ENCODE measurements at places on chromosomes 4 and X. TPM values are rescaled to one million over a fixed set of nuclear protein-coding genes. Genes with fewer than 3 reads are reported as not detected.
A peak's percentile ranks its signal among the peaks of the same experiment; 100 is the strongest.

DNA sequence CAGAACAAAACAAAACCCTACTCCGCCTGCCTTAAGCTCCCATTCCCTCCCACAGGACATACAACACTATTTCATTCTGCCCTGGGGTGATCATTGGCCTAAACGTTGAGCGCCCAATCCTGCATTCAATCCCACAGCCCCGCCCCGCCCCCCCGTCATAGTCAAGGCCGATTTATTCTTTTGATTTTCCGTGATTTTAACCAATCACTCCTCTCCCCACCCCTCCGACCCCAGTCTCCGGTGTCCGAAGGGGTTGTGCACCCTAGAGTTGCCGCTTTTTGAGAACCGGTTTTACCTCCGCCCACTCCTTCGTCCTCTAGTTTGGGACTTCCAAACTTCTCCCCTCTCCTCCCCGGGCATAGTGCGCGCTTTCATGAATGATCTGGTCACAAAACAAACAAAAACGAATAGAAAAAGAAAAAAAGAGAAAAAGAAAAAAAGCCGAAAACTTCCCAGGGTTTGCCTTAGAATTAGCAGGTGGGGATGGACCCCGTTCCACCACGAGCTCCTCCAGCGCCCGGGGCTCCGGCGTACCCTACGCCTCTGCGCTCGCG lies 446 bp upstream of the UBE2A start:
- H3K4me1 ChIP-seq: peaks cover 27% of the 10 kb centered on the region
- no peaks in the 10 kb centered on the region for H3K27me3 ChIP-seq
- H3K4me3 ChIP-seq: peak overlapping the region; percentile 71
- peak overlapping the region; percentile 95 for H3K27ac ChIP-seq
- DNase-seq: no peak
- no peaks in the 10 kb centered on the region for H3K36me3 ChIP-seq

The COL4A6 gene
- total RNA-seq: 186 TPM

DNA sequence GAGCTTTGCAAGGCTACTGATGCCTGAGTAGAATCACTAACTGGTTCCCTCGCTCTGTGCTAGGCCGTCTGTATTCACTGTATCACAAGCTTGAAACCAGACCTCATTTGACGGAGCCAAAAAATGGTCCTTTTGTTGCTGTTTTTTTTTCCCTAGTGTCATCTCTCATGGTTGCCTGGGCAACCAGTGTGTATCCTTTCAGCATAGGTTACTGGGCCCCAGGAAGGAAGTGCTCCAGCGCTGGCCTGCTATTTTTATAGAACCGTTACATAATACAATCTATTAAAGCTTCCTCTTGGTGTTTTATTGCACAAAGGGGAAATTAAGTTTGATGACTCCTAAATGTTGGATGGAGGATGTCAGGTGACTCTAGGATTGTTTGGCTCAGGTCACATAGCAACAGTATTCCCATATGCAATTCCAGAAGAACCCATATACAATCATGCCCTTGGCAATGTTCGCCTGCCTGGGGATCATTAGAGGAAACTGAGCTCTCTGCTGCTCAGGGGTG lies 220.4 kb downstream of the SPRY1 start:
- DNase-seq: no peak
- H3K4me3 ChIP-seq: no peak overlapping the region
- peak overlapping the region; percentile 46 for H3K27ac ChIP-seq
- peaks cover 38% of the 10 kb centered on the region for H3K4me1 ChIP-seq

The SFRP2 gene
- total RNA-seq: 38.2 TPM

DNA sequence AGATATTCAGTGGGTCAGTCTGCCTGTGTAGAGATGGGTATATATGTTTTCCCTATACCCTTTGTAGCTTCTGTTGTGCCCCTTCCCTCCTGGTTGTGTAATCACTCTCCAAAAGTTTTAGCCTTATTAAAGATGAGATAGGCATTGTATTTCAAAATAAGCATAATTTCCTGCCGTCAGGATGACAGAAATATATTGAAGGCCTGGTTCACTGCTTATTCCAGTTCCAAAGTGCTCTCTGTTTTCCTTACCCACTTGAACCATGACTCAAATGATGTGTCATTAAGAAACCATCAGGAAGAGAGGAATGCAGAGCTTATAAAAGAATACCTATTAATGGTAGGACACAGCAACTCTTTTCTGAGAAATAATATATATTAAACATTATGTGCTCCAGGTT lies 178.5 kb downstream of the GABRB1 start:
- no peak for DNase-seq
- no peaks in the 10 kb centered on the region for H3K27me3 ChIP-seq
- no peak overlapping the region for H3K27ac ChIP-seq
- no peaks in the 10 kb centered on the region for H3K4me1 ChIP-seq

The DUX4 gene
- not detected for total RNA-seq

The RNF212 gene
- 3.8 TPM for total RNA-seq

- DNase-seq: no peak
- no peak overlapping the region for H3K4me3 ChIP-seq
- H3K4me1 ChIP-seq: no peaks in the 10 kb centered on the region
- no peak overlapping the region for H3K27ac ChIP-seq
- H3K27me3 ChIP-seq: no peaks in the 10 kb centered on the region
- no peaks in the 10 kb centered on the region for H3K36me3 ChIP-seq
Observed at GRCh38 chr4:105527081-105527480, 25.3 kb upstream of the ARHGEF38 start.

The SOWAHD gene
- total RNA-seq: not detected

The SMIM9 gene
- not detected for total RNA-seq

The KLHL34 gene
- 0.13 TPM for total RNA-seq

DNA sequence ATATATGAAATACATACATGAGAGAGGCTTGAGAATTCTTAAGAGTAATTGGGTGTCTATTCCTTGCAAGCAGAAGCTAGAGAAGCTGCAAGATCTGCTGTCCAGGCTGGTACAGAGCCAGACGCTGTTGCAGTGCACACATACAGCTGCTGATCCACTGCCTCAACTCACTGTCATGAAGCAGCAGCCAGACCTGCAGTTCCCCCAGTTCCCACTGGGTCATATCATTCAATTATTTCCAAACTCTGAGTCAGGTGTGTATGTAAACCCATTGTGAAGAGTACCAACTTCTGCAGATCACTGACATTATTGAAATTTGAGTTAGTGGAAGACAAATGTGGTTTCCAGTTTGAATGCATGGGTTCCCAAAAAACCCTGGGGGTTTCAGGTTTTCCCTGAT lies 1212.8 kb upstream of the ADGRL3 start:
- no peaks in the 10 kb centered on the region for H3K4me1 ChIP-seq
- H3K27me3 ChIP-seq: no peaks in the 10 kb centered on the region
- H3K27ac ChIP-seq: no peak overlapping the region
- no peak for DNase-seq
- H3K36me3 ChIP-seq: no peaks in the 10 kb centered on the region

The TLR3 gene
- total RNA-seq: 2.5 TPM

The FAM9C gene
- not detected for total RNA-seq

The XAGE1A gene
- not detected for total RNA-seq

GRCh38 chr4:95386410-95386809 lies 162.4 kb downstream of the UNC5C start:
- no peaks in the 10 kb centered on the region for H3K36me3 ChIP-seq
- DNase-seq: no peak
- no peak overlapping the region for H3K27ac ChIP-seq
- H3K27me3 ChIP-seq: no peaks in the 10 kb centered on the region
- H3K4me3 ChIP-seq: no peak overlapping the region
- no peaks in the 10 kb centered on the region for H3K4me1 ChIP-seq

- DNase-seq: no peak
- no peak overlapping the region for H3K27ac ChIP-seq
- H3K4me3 ChIP-seq: no peak overlapping the region
- H3K4me1 ChIP-seq: no peaks in the 10 kb centered on the region
Observed at GRCh38 chr4:113921089-113921794, 58.2 kb downstream of the ARSJ start.

DNA sequence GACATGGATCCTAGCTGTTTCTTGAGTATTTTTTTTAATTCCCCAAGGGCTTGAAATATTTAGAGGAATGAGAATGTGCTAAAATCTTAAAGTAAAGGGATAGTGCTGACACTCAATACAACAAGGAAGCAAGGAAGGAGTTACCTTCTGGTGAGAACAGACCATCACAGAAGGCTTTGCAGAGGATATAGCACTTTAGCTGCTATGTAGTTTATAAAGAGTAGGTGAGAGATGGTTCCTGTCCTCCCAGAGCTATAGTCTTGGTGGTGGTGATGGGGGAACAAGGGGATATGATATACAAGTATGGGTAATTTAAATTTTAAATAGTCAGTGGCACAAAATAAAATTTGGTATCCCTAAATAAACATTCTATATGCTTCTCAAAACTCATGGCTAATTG lies 47.6 kb downstream of the MTHFD2L start:
- no peak for DNase-seq
- no peak overlapping the region for H3K27ac ChIP-seq
- H3K4me3 ChIP-seq: no peak overlapping the region
- H3K27me3 ChIP-seq: no peaks in the 10 kb centered on the region
- H3K36me3 ChIP-seq: peaks cover 17% of the 10 kb centered on the region

- no peak overlapping the region for H3K4me3 ChIP-seq
- no peak for DNase-seq
- H3K36me3 ChIP-seq: no peaks in the 10 kb centered on the region
- peaks cover 7% of the 10 kb centered on the region for H3K27me3 ChIP-seq
- H3K27ac ChIP-seq: no peak overlapping the region
Observed at GRCh38 chr4:181293014-181293413, 950.2 kb upstream of the TENM3 start.

The TRAM1L1 gene
- total RNA-seq: 1.7 TPM

- H3K27me3 ChIP-seq: no peaks in the 10 kb centered on the region
- no peak for DNase-seq
- H3K36me3 ChIP-seq: no peaks in the 10 kb centered on the region
- H3K27ac ChIP-seq: no peak overlapping the region
Observed at GRCh38 chr4:27759611-27760575, 899.3 kb downstream of the STIM2 start.

The MAGEB2 gene
- not detected for total RNA-seq

The GSX2 gene
- not detected for total RNA-seq

Data from esophagus muscularis mucosa (tissue), 4 donors.